HEK293T (cell line): ENCODE measurements at places on chromosomes 7 and 10.

DNA sequence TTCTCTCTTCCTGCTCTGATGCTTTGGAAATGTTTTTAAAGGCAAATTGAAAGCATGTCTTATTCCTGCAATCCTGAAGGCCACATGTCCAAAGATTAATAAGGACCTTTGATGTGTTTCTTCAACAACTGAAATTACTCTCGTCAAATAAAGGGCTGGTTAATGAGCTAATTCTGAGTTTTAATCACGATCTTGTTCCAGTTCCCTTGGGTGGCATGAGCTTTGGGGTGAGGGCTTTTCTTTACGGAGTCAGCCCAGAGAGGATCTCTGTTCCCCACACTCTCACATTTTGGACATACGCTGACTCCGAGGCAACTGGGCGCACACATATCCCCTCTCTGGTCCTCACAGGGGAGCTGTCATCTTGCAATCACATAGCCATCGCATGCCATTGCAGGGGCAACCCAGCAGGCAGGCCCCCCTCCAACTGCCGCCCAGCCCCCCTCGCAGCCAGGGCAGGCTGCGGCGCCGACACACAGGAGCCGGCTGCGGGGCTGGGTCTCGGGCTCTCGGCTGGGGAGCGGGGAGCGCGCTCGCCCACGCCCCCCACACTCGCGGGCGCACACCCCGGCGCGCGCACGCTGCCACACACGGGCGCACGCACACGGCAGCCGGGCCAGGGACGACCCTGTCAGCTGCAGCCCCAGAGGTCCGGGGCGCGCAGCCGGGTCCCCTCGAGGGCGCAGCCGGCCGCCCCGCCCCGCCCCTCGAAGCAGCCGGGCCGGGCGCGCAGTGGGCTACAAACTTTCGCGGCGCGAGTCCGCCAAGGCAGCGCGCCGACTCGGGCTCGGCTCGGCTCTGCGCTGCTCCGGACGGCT lies at the start of gene GDF10:
GDF10 (plus strand) TSS at position 587 of the 818 bp plus-strand sequence. CDS start 455 bp downstream, outside the sequence.
- peak; percentile 23 for DNase-seq

- DNase-seq: no peak
Observed at GRCh38 chr10:61899069-61899531, 2.4 kb upstream of the ARID5B start.

DNA sequence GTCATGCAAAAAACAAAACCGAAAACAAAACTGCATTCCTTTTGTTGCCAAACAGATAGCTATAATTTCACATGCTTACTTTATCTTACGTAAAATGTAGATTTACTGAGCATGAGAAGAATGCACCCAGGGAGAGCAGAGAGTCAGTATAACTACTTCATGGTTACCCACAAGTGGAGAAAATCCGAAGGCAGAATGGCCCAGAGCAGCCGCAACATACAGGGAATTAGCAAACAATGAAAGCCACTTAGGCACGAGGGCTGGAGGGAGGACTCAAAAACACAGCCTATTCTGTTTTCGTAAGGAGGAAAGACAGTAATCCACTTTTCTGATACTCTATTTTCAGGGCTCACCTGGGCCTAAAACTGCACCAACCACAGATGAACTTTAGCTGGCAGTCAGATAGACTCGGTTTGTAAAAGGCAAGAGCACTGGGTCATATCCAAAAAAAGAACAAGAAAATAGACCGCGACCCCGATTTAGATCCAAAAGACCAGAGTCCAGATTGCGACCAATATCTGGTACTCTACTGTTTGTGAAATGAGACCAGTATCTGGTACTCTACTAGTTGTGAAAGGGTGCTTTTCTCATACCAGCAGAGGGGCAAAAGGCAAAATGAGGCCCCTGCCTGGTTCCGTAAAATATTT lies 1.3 kb downstream of the ITPRIP start:
- no peak for DNase-seq

GRCh38 chr7:111527545-111527944 lies 34.7 kb downstream of the IMMP2L start:
- no peak for DNase-seq

- DNase-seq: peak; percentile 68
Observed at GRCh38 chr7:92836489-92836999, at the start of gene CDK6. Gene CDK6 (minus strand): TSS chr7:92836573. CDS start chr7:92833323, 3,250 bp downstream.

- DNase-seq: no peak
Observed at GRCh38 chr10:16907687-16908086, 90.5 kb upstream of the RSU1 start.
